AG10803 (cell line): ENCODE measurements at places on chromosomes 11 and 22.

- peak; percentile 9 for DNase-seq
These were observed 8.3 kb downstream of the SEC14L6 start for GRCh38 chr22:30538280-30538679.

DNA sequence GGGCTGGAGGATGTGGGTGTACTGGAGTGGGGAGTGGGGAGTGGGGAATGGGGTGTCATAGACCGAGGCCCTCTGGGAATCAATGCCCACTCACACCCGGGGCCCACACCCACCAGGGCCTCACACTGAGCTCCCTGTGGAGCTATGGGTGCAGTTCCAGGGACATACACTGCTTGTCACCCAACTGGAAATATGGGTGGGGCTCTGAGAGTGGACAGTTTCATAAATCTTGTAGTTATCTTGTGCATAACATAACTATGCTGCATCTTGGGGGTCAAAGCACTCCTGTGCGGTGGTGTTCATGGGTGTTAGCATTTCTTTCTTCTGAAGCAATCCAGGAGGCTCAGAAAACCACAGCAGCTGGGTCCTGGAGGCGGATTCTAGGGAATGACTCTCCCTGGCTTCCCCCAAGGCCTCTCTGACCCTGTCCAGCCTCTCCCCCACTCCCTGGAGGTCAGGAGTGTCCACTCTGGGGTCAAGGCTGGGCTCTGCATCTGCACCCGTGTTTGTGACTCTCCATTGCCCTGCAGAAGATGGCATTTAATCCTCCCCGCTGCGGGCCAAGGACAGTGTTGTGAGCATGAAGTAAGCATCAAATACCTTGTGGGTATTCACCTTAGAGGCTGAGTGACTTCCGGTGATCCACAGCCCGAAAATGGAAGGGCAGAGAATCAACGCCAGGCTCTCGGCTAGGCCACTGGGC is 172.5 kb downstream of the CTTN start:
- DNase-seq = no peak

- no peak for DNase-seq
These were observed 88.9 kb downstream of the RASSF10 start for GRCh38 chr11:13098063-13098462.

- DNase-seq = no peak
These were observed 203.1 kb upstream of the TMEM45B start for GRCh38 chr11:129612447-129612961.

DNA sequence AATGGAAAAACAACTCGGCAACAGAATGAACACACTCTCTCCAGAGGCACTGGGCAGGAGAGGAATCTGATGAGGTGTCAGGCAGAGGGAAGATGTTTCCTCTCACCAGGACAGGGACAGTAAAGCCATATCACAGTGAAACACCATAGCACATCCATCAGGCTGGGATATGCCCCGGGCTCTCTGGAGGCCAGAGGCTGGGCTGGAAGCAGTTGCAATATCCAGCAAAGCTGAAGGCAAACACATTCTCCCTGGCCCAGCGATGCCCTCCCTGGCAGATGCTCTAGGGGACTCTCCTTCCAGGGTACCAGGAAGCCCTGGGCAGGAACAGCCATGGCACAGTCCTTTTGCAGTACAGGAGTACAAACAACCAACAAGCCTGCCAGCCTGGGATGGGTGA is 11.1 kb downstream of the RSPH14 start:
- DNase-seq = no peak

DNA sequence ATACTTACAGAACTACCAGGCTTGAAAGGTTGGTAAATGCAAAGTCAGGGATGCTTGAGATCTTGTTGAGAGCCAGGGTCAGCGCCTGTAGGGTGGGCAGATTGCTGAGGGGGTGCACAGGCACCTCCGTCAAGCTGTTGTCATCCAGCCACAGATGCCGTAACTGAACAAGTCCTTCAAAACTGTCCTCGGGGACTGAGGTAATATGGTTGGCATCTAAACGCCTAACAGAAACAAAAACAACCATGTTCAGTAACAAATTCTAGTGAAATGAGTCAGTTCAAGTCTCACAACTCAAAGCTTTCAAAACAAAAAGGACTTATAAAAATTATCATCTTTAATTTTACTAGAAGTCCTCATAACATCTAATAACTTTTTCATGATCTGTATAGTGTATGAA is 22.2 kb upstream of the CCDC34 start:
- peak; percentile 89 for DNase-seq

GRCh38 chr22:46239261-46240048 is 10.6 kb downstream of the CDPF1 start:
- DNase-seq = no peak

DNA sequence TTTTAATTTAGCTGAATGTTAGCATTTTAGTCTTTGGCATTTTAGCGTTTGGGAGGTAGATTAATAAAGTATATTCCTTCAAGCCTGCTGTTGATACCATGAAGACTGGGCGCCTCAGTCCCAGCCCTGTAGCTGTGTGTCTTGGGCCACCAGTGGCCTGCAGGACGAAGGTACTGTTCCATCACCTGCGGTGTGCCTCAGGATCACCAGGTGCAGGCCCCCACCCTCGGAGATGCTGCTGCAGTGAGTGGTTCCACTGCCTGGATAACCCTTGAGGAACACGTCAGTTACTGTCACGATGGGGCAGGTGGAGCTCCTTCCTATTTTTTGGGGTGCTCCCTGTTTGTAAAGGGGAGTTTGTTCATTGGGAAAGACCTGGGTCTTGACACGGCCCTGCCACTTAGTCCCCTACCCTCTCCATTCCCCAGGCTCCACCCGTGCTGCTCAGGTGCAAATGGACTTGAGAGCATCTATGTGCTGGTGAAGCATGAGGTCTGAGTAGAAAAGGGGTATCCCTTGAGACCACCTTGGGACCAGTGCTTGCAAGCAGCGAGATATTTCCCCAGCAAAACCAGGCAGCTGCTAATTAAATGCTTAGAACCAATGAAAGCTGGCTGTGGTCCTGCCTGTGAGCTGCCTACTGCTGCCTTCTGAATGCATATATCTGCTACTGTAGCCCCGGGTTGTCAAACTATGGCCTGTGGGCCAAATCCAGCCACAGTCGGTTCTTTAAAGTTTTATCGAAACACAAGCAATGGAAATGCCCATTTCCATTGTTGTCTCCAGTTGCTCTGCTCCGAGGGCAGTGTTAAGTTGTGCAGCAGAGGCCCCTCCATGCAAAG is 28.7 kb downstream of the INCENP start:
- no peak for DNase-seq

DNA sequence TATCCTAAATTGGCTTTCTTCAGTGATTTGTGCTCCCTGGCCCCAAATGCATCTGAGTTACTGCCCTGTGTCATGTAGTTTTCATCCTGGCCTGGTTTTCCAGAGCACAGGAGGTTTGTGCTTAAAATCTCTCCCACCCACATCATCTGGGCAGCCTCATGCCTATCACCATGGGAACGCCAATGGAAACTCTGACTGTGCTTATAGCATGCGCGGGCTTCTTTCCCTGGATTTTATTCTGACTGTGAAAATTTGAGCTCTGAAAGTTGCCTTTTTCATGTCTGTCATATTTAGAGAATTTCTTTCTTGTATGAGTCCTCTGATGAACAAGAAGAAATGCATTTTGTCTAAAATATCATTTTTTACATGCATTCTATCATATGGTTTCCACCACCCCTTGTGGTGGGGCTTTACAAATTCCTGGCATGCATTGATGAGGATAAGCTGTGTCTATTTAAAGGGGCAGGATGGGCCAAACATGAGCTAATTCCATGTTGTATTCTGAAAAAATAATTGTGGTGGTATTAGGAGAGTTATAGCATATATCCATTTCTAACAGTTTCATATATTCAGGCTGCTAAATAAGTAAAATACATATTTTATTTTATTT is 55.1 kb downstream of the IRAG1 start:
- peak; percentile 48 for DNase-seq

DNA sequence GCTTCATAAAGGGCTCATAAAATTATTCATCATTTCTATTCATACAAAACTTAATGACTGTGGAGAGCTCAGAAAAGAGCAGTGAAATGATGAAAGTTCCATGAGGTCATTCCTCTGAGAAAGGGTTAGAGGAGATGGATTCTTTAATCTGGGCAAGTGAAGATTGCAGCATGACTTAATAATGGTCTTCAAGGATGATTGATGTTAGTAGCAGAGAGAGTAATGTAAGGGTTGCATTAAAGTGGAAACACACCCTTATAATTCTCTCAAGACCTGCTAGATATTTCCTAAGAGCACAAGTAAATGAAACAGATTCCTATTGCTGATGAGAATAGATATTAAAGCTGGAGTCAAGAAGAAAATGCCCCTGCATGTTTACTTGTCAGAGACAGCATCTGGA is 711.6 kb upstream of the ANO5 start:
- no peak for DNase-seq
